ENCODE measurements at places on chromosomes 6 and 20.

- DNase-seq: no peak
These were observed 170.8 kb downstream of the BCAS1 start for GRCh38 chr20:53899351-53900167.

DNA sequence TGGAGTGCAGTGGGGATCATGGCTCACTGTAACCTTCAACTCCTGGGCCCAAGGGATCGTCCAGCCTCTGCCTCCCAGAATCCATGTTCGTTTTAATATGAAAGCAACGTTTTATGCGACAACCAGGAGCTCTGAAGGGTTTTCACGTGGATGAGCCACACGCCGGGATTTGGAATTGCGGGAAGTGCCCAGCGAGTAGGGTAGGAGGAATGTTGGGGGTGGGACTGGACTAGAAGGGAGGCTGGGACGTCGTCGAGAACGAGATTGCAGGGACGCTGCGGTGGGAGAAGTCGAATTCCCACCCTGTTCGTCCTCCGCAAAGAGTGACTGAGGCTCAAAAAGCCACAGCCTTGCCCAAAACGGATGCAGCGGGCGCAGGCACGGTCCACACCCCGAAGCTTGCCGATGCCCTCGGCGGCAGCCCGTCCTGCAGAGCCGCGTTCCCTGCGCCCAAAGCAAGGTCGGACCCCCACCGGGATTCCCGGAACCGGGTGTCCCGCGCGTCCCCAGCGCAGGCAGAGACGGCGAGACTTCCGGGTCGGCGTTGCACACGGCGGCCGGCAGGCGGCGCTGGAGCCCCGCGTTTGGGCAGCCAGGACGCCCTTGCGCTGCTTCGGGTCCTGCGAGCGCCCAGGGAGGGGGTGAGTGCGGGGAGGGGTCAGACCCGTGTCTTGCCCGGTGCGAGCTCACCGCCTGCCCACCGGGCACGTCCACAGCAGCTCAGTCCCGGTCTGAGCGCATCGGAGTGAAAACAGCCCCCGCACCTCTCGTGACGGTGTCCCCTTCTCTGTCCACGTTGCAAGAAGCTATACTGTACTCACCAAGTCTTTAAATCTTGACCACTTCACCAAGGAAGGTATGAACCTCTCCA is 87.8 kb downstream of the DHX35 start:
- peak; percentile 69 for DNase-seq

- DNase-seq: no peak
These were observed 985 bp downstream of the ZBP1 start for GRCh38 chr20:57619051-57619831.

DNA sequence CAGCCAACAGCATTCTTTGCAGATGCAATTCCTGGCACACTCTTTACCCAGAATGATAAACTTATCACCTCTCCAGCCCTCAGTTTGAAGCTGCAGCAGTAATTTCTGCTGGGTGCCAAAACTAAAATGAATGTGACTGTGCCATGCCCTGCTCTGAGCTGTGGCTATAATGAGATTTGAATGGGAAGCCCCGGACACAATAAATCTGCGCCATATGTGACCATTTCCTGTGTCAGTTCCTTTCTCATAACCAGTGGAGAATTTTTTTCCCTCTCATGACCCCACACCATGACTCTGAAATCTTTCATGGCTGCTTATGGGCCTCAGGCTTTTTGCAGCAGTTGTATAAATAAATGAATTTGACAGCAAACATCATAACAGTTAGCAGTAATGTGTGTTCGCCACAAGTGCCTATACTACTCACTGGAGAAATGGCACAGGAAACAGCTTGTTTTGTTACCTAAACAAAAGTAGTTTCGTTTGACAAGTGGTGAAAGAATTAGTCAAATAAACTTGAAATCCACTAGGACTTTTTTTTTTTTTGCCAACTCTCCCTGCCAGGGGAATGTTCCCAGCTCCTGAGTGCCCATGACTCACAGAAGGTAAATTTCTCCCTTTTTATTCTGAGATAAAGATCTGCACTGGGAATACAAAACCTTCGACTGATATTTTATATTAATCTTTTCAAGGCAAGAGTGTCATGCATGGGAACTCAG is 408.4 kb downstream of the PKHD1 start:
- no peak for DNase-seq

DNA sequence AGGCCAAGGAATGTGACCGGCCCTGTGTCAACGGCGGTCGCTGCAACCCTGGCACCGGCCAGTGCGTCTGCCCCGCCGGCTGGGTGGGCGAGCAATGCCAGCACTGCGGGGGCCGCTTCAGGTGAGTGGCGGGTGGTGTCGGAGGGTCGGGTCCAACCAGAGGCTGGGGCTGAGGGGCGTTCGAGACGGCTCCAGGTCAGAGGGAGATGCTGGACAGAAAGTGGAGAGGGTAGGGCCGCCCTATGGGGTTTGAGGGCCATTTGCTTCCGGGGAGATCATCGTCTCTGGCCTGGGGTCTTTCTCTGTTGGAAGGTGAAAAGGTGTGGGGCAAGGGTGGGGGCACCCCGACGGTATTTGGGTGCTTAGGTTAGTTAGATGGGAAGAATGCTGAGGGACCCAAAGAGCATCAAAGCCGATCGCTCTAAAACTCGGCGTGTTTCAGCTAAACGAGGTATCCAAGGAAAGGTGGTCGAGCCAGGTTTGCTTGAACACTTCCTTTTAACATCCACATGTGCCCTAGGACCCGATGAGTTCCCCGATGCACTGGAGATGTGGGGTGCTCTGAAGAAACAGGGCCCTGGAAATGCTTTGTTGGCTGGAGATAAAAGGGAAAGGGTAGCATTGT is 691 bp downstream of the ATRN start:
- no peak for DNase-seq

- no peak for DNase-seq
These were observed 14.2 kb downstream of the PXDC1 start for GRCh38 chr6:3737149-3737830.

DNA sequence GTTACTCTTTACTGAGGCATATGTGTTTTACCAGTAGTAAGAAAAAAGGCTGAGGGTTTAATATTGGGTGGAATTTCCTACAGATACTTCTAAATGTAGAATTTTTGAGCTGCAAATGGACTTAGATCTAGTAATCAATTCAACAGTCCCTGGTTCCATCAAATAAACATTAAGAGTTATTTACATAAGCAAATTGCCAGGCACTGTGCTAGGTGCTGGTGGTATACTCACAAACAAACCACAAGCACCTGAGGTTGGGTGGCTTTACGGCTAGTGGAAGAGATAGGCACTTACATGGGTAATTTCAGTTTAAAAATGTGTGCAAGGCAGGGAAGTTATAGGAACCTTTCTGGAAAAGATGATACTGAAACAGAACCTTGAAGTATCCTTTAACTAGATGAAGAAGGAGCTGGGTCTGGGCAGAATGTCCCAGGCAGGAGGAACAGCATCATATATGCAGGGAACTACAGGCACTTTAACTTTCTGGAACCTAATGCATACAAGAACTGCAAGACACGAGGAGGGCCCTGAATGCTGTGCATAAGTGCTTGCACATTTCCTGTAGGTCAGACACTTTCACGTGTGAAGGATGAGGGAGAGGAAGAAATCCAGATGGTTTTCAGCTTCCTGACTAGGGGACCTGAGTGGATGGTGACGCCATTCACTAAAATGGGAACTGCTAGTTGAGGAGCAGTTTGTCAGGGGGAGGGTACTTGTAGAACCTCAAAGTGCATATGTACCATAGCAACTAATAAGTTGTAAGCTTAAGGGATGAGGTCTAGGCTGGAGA is 4.5 kb downstream of the CCN6 start:
- DNase-seq: no peak

- DNase-seq: no peak
These were observed 601.9 kb downstream of the HTR1B start for GRCh38 chr6:76861403-76861802.

GRCh38 chr6:124436803-124437202 is 525.4 kb upstream of the RNF217 start:
- DNase-seq: no peak

DNA sequence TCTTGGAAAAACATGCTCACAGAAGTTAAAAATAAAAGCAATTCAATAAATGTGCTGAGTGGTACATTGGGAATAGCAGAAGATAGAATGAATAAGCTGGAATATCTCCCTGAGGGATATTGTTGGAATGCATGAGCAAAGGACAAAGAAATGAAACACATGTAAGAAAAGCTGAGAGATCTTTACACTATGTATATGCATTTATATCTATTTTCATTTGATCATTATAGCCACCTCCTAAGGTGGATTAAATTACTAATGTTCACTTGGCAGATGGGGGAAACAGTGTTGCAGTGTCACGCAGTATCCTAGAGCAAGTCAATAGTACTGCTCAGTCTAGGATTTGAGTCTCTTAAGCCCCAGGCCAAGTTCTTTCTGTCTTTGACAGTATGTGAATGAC is 542.0 kb upstream of the MARCKS start:
- no peak for DNase-seq

DNA sequence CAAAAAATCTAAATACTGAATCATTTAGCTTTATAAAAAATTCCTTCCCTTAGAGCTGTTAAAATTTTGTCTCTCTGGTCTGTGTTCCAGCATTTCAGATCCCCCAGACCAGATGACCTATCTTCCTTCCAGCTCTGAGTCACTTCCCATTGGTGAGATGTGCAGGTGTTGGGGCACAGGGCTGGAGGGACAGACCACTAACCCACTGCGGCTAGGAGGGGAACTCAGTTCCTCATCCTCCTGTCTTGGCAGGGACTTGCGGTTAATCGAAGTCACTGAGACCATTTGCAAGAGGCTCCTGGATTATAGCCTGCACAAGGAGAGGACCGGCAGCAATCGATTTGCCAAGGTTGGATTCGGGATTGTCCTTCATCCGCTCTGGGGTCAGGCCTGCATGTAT is 6.0 kb downstream of the CNPY3 start:
- no peak for DNase-seq

Data from hypothalamus (tissue), 51 donors.